ENCODE measurements at places on chromosomes 4 and X.

DNA sequence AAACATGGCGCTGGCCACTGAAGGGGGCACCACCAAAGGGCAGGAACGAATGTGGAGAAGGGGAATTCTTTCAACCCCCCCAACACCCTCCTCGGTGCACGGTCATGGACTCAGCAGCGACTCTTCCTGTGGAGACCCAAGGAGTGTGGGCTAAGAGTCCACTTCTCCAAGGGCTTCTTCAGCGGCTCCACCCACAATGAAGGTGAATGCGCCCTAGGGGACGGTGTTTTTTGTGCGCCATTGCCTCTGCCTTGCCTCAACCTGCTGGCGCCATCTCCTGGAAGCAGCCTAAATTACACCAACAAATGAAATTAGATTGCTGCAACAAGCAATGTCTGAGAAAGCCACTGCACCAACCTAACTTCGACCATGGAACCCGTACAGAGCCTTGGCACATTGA lies 169.2 kb upstream of the MAGEB18 start:
- no peaks in the 10 kb centered on the region for H3K27me3 ChIP-seq
- H3K4me3 ChIP-seq, result no peak overlapping the region
- H3K36me3 ChIP-seq, result no peaks in the 10 kb centered on the region
- no peak overlapping the region for H3K27ac ChIP-seq

- H3K36me3 ChIP-seq, result no peaks in the 10 kb centered on the region
- no peaks in the 10 kb centered on the region for H3K4me1 ChIP-seq
- H3K27ac ChIP-seq, result no peak overlapping the region
- DNase-seq, result no peak
Observed at GRCh38 chr4:161376275-161376674, 787.5 kb downstream of the FSTL5 start.

DNA sequence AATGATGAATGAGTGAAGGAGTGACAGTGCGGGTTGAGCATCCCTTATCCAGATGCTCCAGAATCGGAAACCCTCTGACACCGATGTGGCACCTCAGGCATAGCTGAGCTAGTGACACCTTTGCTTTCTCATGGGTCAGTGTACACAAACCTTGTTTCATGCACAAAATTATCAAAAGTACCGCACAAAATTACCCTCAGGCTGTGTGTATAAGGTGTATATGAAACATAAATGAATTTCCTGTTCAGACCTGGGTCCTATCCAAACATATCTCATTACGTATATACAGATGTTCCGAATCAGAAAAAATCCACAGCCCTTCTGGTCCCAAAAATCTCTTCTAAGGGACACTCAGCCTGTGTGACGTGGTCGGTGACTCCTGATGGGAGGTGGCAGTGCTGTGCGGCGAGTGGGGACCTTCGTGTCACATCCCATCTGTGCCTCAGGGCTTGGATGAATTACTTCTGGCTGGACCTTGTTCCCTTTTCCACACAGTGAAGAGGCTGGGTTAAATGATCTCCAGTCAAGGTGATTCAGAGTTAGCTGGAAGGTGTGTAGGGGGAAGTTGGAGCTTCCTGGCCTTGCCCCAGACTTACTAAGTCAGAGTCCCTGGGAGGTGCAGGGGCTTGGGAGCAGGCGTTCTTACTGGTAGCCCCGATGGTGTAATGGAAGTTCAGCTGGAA lies 18.8 kb downstream of the RGS12 start:
- H3K4me1 ChIP-seq, result no peaks in the 10 kb centered on the region
- no peak for DNase-seq
- no peak overlapping the region for H3K4me3 ChIP-seq
- H3K27ac ChIP-seq, result no peak overlapping the region

DNA sequence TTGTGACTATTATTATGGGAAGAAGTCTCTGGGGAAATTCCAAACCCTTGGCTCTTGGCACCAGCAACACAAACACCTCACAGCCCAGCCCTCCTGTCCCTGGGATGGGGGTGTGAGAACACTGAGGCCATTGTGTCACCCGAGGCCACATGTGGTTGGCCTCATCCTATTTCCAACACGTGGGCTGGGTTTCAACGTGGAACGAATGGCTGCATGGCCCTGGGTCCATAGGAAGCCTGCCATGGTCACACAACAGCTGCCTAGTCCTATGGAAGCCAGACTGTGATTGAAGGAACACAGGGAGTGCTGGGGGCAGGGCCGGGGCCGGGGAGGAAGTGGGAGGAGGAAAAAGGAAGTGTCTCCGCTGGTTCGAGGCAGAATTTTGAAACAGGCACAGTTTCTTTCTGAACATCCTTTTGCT lies 10.0 kb downstream of the CLCN4 start:
- no peak for DNase-seq
- no peaks in the 10 kb centered on the region for H3K27me3 ChIP-seq
- H3K4me1 ChIP-seq, result no peaks in the 10 kb centered on the region
- no peak overlapping the region for H3K4me3 ChIP-seq
- H3K27ac ChIP-seq, result no peak overlapping the region

GRCh38 chrX:138127314-138127713 lies 561.4 kb downstream of the ZIC3 start:
- H3K27ac ChIP-seq, result no peak overlapping the region
- no peaks in the 10 kb centered on the region for H3K27me3 ChIP-seq
- DNase-seq, result no peak
- no peak overlapping the region for H3K4me3 ChIP-seq
- no peaks in the 10 kb centered on the region for H3K36me3 ChIP-seq
- H3K4me1 ChIP-seq, result no peaks in the 10 kb centered on the region

DNA sequence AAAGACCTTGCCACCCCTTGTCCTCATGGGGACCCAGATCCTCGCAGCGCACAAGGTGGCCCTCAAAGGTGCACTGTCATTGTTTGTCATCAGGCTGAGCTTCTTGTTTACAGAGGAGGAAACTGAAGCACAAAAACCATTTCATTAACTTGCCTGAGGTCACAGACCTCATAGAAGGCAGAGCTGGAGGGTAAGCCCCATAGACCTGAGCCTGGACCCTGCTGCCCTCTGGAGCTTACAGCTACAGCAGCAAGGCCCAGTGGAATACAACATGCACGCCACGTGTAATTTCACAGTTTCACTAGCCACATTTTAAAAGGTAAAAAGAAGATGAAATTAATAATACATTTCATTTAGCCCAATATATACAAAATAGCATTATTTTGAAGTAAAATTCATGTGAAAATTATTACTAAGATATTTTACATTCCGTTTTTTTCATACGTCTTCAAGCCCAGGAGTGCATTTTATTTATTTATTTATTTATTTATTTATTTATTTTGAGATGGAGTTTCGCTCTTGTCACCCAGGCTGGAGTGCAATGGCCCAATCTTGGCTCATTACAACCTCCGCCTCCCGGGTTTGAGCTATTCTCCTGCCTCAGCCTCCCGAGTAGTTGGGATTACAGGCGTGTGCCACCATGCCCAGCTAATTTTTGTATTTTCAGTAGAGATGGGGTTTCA lies 8.8 kb downstream of the JAKMIP1 start:
- no peaks in the 10 kb centered on the region for H3K27me3 ChIP-seq
- H3K36me3 ChIP-seq, result no peaks in the 10 kb centered on the region
- H3K27ac ChIP-seq, result peak overlapping the region; percentile 24

GRCh38 chr4:142701017-142701416 lies 145.1 kb downstream of the INPP4B start:
- no peaks in the 10 kb centered on the region for H3K36me3 ChIP-seq
- peaks cover 100% of the 10 kb centered on the region for H3K4me1 ChIP-seq
- no peaks in the 10 kb centered on the region for H3K27me3 ChIP-seq
- H3K4me3 ChIP-seq, result no peak overlapping the region

DNA sequence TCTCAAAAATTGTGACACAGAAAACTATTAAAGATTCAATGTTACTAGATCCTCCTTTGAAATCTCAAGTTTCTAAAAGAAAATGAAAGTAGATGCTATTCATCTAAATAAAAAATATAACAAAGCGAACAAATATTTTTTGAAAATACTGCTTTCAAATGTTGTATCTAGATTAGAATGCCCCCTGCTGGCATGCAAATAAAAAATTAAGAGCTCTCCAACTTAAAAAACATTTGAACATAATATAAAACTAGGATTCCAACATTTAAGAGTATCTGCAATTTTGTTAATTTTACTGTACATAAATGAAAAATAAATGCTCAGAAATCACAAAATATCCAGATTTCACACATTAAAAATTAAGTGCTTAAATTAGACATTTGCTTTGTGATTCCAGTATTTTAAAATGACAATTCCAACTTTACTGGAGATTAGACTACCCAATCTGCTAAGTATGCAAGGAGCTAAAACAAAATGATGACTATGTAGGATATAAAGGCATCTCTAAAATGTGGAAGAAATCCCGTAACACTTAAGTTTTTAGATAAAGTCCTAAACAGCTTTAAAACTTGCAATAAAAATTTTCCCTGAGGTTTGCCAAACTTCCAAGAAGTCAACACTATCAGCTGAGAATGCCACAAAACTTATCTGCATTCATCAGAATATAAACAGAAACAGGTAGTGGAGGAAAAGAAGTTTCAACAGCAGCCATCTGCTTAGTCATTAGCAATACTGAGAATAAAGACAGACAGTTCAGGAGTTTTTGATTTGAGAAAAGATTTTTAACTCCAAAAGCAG lies 32.7 kb downstream of the DHX15 start:
- H3K27me3 ChIP-seq, result no peaks in the 10 kb centered on the region
- DNase-seq, result no peak
- H3K4me3 ChIP-seq, result no peak overlapping the region

DNA sequence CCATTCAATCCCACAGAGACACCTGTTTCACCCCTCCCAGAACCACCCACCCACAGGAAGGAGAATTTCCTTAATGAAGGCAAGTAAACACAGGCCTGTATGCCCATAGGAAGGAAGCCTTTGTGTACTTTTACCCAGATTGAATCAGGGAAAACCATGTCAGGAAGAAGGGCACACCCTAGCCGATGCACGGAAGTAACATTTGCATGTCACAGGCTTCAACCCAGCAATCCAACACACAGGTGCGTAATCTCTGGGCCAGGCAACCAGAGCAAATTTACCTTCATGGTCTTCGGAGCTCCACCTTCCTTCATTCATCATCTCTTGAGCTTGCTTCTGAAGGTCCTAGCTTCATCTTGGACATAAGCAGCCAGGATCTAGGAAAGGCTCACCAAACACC lies 206.3 kb downstream of the SHROOM3 start:
- no peaks in the 10 kb centered on the region for H3K4me1 ChIP-seq
- no peak for DNase-seq
- H3K4me3 ChIP-seq, result no peak overlapping the region
- H3K27ac ChIP-seq, result no peak overlapping the region

- H3K27ac ChIP-seq, result no peak overlapping the region
- H3K27me3 ChIP-seq, result no peaks in the 10 kb centered on the region
- DNase-seq, result no peak
- H3K36me3 ChIP-seq, result no peaks in the 10 kb centered on the region
Observed at GRCh38 chrX:68571610-68572311, 72.9 kb downstream of the YIPF6 start.

DNA sequence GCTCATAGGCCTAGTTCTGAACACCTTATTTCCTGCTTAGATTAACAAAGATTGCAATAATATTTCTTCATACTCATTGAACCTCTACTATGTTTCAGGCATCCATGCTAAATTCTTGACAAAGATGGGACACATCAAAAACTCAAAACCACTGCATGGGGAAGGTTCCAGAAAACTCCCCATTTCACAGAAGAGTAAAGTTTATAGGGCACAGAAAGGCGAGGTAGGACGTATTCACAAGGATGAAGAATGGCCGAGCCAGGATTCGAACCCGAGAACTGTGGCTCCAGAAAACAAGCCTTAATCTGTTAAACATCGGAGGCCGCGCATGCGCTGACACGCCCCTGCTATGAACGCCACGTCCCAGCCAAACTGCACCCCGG lies 688 bp downstream of the UXT start:
- no peak for DNase-seq
- H3K4me1 ChIP-seq, result peaks cover 24% of the 10 kb centered on the region
- H3K27me3 ChIP-seq, result no peaks in the 10 kb centered on the region
- peaks cover 35% of the 10 kb centered on the region for H3K36me3 ChIP-seq
